Amygdala (tissue), 56 donors: ENCODE measurements at places on chromosomes 11 and 22.

DNA sequence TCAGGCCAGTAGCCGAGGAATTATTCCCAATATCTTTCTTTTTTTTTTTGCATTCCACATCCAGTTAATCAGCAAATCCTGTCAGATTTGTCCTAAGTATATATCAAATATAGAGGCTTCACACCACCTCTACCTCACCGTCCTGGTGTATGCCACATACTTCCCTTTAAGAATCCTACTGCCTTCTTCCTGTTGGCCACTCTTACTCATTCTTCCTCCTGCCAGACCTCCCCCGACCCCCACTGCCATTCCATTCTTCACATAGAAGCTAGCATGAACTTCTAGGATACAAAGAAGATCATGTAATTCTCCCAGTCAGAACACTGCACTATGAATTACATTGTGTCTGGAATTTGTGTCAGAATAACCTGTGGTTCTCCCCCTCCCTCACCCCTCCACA lies 89.5 kb downstream of the TRIM44 start:
- DNase-seq: no peak

DNA sequence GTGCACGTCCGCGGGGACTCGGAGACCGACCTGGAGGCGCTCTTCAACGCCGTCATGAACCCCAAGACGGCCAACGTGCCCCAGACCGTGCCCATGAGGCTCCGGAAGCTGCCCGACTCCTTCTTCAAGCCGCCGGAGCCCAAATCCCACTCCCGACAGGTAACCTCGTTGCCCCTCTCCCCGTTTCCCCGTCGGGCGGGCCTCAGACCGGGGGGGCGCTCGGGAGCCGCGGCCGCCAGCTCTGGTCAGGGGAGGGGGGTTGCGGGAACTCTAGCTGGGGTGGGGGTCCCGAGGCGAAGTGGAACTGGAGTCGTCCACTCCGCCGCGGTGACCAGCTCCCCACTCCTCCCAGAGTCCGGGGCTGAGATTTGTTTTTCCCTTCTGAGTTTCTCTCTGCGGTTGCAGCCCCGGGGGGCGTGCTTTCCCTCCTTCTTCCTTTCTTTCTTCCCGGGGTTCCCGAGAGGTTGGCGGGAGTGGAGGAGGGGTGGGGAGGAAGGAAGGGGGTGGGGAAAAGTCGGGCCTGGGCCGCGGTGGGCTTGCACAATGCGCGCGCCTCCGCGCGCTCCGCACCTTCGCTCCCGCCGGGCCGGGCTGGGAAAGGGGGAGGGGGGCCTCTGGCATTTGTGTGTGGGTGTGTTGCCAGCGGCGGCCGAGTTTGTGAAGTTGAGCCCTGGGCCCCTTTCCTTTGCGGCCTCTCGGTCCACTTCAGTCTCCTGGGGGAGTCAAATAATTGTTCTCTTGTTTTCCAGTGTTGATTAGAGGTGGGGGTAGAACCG lies 952 bp downstream of the YAP1 start:
- peak; percentile 14 for DNase-seq

GRCh38 chr22:46542011-46542985 lies 4.9 kb upstream of the CELSR1 start:
- DNase-seq: peak; percentile 11

DNA sequence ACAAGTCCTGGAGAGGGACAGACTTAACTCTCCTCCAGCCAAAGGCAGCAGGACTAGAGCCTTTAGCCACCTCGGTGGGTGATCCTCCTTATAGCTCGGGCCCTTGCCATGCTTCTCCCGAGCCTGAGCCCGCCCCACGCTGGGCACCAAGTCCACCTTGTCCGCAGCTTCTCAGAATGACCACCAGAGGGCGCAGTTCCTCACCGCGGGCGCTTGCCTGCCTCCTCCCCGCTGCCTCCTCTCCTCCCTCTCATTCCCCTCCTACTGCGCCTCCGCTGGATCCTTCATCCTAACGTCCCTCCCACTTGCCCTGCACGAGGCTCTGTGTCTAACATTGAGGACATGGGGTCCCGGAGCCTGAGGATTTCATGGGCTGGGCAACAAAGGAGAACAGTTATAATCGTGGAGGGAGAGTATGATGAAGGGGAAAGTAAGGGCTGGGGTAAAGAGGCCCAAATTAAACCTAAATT lies 11.3 kb upstream of the MOGAT2 start:
- peak; percentile 57 for DNase-seq
